ENCODE measurements at places on chromosomes 1 and 21.

DNA sequence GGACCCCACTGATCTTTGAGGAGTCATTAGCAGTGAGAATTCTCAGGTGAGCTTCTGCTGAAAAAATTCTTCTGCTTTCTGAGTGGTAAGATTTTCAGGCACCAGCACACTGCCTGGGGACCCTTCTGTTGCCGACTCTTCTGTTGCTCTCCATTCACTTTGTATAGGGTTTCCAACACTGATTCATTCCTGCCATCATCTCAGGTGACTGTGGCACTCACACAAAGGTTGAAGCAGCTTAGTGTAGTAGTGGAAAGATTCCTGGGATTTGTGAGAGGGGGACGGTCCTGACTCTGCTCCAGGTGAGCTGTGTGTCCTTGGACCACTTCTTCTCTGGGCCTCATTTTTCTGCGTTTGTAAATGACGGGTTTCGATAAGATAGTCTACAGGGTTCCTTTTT, 9.4 kb downstream of the UTP11 start:
- no peak for DNase-seq

GRCh38 chr1:79312438-79312837, 305.9 kb upstream of the ADGRL4 start:
- no peak for DNase-seq

DNA sequence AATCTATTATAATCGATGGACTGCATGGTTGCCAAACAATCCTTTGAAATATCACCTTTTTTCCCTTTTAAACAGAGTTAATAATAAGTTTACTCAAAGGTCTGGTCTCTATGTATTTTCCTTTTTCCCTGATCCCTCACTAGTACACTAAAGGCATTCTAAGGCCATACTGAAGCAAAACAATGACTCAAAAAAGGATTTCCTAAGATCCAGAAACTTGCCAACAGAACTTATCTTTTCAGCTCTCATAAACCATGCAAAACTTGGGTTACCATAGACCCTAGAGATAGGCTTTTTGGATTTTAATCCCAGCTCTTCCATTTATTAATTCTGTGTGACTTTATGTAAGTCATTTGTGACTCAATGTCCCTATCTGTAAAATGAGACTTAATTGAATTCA, 77.1 kb downstream of the IFI44 start:
- no peak for DNase-seq

- DNase-seq: no peak
Measured at GRCh38 chr1:51948491-51948915, 42.0 kb downstream of the RAB3B start.

- DNase-seq: no peak
Measured at GRCh38 chr1:55057956-55058298, 18.6 kb downstream of the PCSK9 start.

DNA sequence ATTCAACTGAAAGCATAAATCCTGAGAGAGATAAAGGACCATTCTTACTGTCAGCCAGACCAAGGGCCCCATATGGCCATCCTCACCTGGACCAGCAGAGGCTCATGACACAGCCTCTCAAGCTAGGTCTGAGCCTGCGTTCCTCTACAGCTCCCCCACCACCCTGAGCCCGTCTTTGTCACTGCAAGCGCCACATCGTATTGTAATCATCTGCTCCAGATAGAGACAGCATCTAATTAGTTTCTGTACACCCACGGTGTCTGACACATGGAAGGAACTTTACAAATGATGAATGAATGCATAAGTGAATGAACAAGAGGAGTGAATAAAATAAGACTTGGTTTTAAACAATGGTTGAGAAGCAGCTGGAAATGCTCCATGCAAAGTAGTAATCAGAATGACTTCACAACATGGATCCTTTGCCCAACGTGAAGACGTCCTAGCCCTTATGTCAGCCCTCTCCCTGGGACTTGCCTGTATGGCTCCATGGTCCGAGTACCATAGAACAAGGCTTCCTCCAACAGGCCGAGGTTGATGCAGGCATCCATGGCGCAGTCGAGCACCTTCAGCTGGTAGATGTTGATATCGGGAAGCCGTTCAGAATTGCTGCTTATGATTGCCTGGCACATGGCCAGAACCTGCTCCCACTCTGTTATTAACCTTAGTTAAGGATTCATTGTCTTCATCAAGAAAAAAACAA, 648.9 kb downstream of the SMYD3 start:
- DNase-seq: no peak

- DNase-seq: no peak
Measured at GRCh38 chr1:45393718-45394302, 53.6 kb upstream of the MUTYH start.

DNA sequence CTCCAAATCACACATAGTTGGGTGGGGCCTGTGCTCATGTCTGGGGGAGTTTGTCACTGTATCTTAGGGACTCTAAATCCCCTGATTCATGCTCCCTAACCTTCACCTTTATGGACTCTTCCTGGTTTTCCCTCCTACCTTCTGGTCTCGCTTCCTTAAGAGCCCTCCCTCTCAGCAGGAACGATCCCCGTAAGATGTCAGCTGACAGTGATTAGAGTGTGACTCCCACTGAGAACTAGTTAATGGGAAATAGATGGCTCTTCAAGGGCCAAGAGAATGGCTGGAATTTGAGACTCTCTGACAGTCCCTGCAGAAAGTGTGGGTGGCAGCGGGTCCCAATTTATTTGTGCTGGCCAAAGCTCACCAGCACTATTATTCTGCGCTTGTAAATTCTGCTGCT, 22.0 kb downstream of the LYPD8 start:
- no peak for DNase-seq

DNA sequence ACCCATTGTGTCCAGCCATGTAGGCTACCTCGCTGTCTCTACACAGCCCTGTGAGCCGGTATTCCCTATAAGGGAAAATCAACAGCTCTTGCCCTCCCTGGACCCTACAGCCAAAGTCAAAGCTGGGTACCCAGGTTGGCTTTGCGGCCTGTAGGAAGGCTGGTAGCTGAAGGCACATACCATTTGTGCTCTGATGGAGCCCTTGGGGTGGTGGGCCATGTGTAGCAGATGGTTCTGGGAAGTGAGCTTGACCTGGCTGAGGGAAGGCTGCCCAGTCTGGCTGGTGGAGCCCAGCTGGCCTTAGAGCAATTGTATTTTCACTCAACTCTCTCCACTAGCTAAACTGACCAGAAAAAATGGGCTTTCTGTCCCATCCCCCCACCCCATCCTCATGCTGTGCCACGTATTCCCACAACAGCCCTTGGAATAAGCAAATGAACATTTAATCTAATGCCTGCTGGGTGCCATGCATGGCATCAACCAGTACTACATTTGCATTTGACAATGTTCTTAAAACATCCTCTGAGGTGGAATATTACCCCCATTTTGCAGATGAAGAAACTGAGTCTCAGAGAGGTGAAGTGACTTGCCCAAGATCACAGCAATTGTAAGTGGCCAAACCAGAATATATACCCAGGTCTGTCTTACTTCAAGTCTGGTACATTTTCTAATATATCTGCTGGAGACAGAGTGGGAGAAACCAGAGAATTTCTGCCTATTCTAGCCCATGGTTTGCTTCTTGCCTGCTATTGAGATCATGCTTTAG, 56.8 kb downstream of the NDUFS5 start:
- no peak for DNase-seq

DNA sequence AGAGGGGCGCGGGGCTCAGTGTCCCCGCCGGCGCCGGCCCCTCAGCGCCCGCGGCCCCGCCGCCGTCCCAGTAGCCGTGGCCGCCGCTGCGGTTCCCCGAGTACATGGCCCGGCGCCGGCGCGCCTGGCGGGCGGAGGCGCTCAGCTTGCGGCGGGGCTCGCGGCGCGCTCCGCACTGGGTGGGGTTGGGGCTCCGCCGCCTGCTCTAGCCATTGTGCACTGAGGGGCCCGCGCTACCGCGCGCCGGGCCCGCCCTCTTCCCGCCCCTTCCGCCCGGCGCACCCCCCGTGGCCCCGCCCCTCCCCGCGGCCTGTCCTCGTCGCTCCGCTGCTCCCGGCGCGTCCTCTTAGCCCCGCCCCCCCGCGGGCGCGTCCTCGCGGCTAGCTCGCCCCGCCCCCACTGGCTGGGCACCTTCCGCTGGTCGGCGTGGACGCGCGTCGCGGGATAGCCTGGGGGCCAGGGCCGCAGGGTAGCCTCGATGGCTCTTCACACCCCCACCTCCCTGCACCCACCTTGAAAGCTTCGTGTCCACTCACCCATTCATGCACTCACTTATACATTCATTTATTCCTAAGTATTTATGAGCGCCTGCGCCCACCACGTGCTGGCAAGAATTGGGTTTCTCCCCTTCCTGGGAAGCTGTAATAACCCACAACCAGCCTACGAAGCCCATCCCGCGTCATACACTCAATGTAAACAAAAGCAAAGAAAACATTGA, at the start of the genes CHML and OPN3:
CHML (minus strand) TSS at position 221 of the 718 bp plus-strand sequence. CDS start 4,603 bp downstream, outside the sequence.
OPN3 (minus strand) TSS at position 221 of the 718 bp plus-strand sequence; CDS start at position 106, 115 bp downstream.
- peak; percentile 93 for DNase-seq

DNA sequence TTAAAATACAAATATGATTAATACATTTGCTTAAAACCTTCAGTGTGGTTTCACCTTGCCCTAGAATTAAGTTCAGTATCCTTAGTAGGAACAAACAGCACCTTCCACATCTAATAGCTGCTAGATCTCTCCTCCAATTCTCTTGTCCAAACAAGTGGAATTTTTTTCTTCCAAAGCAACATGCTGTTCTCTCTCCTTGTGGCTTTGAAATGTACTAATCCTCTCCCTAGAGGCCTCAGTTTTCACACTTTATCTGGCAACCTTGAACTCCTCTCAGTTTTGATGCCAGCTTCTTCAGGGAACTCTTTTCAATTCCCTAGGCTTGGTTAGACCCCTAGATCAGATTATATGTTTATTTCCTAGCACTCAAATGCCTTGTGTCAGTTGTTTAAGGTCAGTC, 87.0 kb downstream of the GLUL start:
- no peak for DNase-seq

DNA sequence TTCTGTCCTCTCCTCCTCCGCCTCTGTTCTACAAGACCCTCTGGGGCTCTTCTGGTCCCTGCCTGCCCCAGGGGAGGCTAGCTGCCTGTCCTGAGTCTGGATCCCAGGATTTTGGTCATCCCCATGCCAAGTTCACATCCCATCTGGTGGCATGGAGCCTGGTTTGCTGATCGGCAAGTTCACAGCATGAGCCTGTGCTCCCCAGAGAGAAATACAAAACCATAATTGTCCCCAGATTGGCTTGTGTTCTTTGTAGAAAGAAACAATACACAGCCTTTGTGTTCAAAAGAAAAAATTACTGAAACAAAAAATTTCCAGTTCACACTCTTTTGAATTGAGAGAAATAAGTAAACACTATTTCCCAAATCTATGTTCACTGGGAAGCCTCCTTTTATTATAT, 149.4 kb upstream of the ZC3H12A start:
- DNase-seq: no peak

DNA sequence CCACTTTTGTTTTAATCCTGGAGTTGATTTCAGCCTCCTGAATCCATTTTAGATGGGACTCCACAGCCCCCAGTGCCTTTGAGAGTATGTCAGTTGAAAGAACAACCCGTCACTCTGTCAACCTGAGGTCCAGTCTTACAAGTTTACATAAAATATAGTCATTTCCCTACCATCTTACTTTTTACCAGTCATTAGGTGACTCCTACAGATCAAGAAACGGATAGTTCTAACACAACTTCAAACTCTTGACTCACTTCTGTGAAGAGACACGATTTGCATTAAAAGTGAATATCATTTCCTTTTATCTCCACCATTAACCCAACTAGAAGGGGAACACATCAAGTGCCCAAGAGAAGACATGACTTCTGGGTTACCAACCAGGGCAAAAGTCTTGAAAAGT, 147.1 kb downstream of the NTPCR start:
- no peak for DNase-seq

DNA sequence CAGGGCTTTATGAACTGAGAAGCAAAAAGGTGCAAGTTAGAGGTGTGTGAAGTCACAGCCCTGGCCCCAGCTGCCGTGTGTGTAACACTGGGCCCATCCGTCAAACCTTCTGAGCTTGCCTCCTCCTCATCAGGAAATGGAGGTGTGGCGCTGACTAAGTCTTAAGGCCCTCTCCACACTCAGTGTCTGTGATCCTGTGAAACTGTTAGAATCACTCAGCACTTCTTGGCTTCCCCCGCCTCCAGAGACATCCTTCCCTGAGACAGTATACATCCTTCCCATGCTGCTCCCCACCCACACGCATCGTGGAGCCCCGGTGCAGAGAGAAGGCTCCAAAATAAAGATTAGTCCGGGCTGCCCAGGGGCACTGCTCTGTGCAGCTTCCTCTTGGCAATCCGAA, 33.3 kb downstream of the LRP8 start:
- no peak for DNase-seq

GRCh38 chr1:191901651-191902050, 256.6 kb upstream of the RGS18 start:
- DNase-seq: no peak

Measured in stimulated activated CD8-positive, alpha-beta memory T cell treated with anti-CD3 and anti-CD28 coated beads, Interleukin-15, amount 100 ng/mL, for 24 hours (primary cell).